ENCODE measurements at places on chromosomes 13 and 19. TPM values are rescaled to one million over a fixed set of nuclear protein-coding genes. Genes with fewer than 3 reads are reported as not detected.

Gene PEX11G
- total RNA-seq = 3.7 TPM

Gene ZGLP1
- not detected for total RNA-seq

Gene IZUMO2
- total RNA-seq = not detected

Gene CCDC70
- total RNA-seq = not detected

Gene GRIN2D
- 1.3 TPM for total RNA-seq

Gene GRIK5
- total RNA-seq = not detected

Gene CGB8
- not detected for total RNA-seq

Gene CD177
- not detected for total RNA-seq

Gene SLC25A41
- total RNA-seq = not detected

Gene MYO16
- total RNA-seq = 0.16 TPM

Gene CLIP3
- total RNA-seq = 10.5 TPM

Gene CGB1
- total RNA-seq = not detected

Gene PCDH17
- 0.18 TPM for total RNA-seq

Gene FCER2
- not detected for total RNA-seq

Gene ZNF793
- 1.6 TPM for total RNA-seq

Gene SPC24
- total RNA-seq = 5.0 TPM

Gene PCSK4
- total RNA-seq = 0.97 TPM

Gene KIR3DL1
- not detected for total RNA-seq

Gene ZNF208
- total RNA-seq = 0.72 TPM

Gene NLRP9
- not detected for total RNA-seq
